ENCODE measurements at places on chromosomes 2 and 18. TPM values are rescaled to one million over a fixed set of nuclear protein-coding genes. Genes with fewer than 3 reads are reported as not detected.

The ACTG2 gene
- polyA plus RNA-seq = 0.40 TPM

The UNC80 gene
- polyA plus RNA-seq = 2.2 TPM

The NT5C1B gene
- 1.5 TPM for polyA plus RNA-seq

The SFTPB gene
- polyA plus RNA-seq = 0.18 TPM

The WDCP gene
- polyA plus RNA-seq = 15.9 TPM

The LAMA3 gene
- polyA plus RNA-seq = 2.0 TPM

The GPR155 gene
- polyA plus RNA-seq = 12.4 TPM

The GPR45 gene
- not detected for polyA plus RNA-seq

The KATNAL2 gene
- polyA plus RNA-seq = 14.1 TPM

The DPY30 gene
- polyA plus RNA-seq = 110 TPM

The TIMM21 gene
- 73.7 TPM for polyA plus RNA-seq

The AMER3 gene
- polyA plus RNA-seq = 0.03 TPM

The OTOF gene
- polyA plus RNA-seq = 0.23 TPM

The CEP68 gene
- polyA plus RNA-seq = 27.5 TPM

The TBR1 gene
- polyA plus RNA-seq = 0.03 TPM

All from left kidney (tissue), 8 donors.